ENCODE measurements at places on chromosomes 5 and 9.

DNA sequence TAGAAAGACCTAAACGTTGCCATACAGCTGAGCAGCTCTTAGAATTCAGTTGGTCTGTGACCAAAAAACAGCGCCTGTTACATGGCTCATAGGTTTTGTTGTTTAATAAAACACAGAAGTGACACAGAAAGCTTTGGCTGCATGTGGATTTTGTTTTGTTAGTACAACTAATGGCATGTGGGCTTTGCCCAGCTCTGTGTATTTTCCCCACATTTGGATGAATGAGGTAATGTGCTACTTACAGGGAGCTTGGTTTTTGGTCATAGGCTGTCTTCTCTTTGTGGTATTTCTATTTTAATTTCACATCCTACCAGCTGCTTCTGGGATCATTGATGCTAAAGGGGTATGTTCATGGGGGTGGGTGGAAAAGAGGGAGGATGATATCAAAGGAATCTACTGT, 37.0 kb upstream of the POU4F3 start:
- DNase-seq: no peak

DNA sequence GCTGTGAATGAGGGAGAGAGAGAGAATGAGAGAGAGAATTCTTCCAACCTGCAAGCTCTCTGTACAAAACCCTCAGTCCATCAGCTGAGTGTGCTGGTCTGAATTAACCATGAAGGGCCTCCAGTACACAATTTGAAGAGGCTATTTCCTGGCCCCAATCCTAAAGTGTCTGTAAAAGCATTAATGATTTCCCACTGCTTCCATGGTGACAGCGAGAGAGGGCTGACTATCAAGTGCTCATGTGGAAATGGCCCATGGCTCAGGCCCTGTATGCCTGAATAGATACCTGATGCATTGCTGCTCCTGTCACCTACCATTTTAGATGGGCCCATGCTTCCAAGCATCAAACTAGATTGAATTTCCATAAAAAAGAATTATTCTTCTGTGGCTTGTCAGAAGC, 592.4 kb downstream of the KIF4B start:
- DNase-seq: no peak

DNA sequence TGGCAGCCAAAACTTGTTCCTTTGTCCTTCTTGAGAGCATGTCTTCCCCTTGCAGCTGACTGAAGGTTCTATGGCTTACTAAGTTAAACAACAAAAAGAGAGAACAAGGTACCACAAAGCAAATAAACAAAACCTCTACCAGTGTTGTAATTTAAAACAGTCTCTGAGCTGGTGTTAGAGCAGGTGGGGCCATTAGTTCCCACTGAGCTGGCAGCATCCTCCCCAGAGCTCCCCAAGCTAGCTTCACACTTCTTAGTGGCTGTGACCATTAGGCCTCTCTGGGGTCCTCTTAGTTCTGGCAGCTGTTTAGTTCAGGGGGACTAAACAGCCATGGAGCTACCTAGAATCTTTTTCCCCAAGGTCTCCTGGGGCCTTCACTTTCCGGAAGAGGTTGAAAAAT, 128.6 kb upstream of the ELL2 start:
- DNase-seq: no peak

GRCh38 chr5:59768152-59769040, 125.1 kb downstream of the PDE4D start:
- DNase-seq: peak; percentile 77

Measured in ELF-1 (cell line).